ENCODE measurements at places on chromosomes 3 and 15. TPM values are rescaled to one million over a fixed set of nuclear protein-coding genes. Genes with fewer than 3 reads are reported as not detected.

Gene ALDH1A2
- polyA plus RNA-seq, result 1.9 TPM

Gene DCLK3
- not detected for polyA plus RNA-seq

Gene NR1I2
- not detected for polyA plus RNA-seq

Gene CPN2
- not detected for polyA plus RNA-seq

GRCh38 chr3:11643201-11643603 is 513 bp downstream of the VGLL4 start:
- H3K27me3 ChIP-seq, result no peaks in the 10 kb centered on the region
- H3K4me3 ChIP-seq, result peak overlapping the region; percentile 68
- peaks cover 13% of the 10 kb centered on the region for H3K4me1 ChIP-seq
- H3K27ac ChIP-seq, result peak overlapping the region; percentile 83
- peaks cover 5% of the 10 kb centered on the region for H3K36me3 ChIP-seq
- no peak for DNase-seq

- H3K36me3 ChIP-seq, result no peaks in the 10 kb centered on the region
- H3K4me3 ChIP-seq, result no peak overlapping the region
- no peak for DNase-seq
- peaks cover 3% of the 10 kb centered on the region for H3K4me1 ChIP-seq
These were observed 14.5 kb downstream of the CAND2 start for GRCh38 chr3:12810961-12811360.

DNA sequence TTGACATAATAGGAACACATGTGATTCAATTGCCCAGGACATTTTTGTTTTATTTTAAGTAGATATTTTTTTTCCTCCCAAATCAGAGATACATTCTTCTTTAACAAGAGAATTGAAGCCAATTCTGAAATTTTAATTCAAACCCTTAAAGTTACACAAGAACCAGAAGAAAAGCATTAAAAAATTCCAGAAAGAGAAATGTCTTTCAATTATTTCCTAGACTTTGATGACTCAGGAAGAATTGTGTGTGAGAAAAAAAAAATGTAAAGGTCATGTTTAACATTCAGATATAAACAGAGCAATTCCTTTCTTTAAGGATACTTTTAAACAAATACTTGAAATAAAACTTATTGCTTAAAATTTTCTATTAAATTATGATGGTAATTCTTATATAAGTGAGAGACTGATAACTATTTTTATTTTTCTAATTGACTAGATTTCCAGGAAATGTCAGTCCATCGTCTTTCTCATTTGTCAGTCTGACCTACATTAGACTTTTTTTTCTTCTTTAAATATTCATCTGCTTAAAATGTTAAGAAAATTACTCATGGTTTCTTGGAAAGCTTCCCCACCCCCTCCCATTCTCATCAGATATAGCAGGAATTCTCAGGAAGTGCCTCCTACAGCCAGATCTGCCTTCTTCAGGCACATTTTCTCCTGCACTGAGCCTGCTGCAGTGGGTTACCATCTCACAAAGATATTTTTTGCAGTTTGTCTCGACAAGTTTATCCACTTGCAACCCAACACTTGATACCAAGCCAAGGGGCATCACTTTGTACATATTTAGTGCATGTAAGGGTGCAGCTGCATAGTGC is 261.8 kb upstream of the CBLB start:
- peaks cover 6% of the 10 kb centered on the region for H3K4me1 ChIP-seq
- H3K36me3 ChIP-seq, result no peaks in the 10 kb centered on the region
- H3K27ac ChIP-seq, result no peak overlapping the region
- no peaks in the 10 kb centered on the region for H3K27me3 ChIP-seq
- no peak overlapping the region for H3K4me3 ChIP-seq
- DNase-seq, result no peak

DNA sequence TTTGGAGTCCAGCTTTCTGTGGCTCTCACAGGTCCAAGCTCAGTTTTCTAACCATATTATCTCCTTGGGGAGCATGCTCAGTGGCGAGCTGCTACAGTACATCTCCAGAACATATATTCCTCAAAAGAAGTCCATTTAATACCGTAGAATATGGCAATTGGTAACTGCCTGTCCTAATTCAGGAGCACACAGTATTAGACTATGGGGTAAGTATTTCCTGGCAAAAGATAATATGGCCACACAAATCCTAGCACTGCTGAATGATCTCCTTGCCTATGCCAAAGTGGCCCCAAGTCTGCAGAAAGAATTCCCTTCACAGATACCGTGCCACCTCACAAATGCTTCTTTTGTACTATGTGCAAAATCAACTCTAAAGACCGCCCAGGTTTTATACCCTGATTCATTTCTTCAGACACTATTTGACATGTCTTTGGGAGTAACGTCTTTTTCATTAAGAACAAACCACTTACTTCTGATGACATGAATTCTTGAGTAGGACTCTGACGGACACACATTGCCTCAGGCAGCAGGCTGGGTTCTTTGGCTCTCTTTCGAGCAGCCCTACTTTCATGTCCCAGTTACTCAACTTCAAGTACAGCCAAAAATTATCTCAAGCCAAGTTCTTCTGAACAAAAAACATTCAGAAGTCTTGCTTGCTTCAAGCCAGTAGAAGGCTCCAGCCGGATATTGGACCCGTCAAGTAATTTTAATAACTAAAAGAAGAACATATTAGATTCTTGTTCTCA is 368.3 kb upstream of the DCBLD2 start:
- H3K27me3 ChIP-seq, result no peaks in the 10 kb centered on the region
- no peak overlapping the region for H3K4me3 ChIP-seq

DNA sequence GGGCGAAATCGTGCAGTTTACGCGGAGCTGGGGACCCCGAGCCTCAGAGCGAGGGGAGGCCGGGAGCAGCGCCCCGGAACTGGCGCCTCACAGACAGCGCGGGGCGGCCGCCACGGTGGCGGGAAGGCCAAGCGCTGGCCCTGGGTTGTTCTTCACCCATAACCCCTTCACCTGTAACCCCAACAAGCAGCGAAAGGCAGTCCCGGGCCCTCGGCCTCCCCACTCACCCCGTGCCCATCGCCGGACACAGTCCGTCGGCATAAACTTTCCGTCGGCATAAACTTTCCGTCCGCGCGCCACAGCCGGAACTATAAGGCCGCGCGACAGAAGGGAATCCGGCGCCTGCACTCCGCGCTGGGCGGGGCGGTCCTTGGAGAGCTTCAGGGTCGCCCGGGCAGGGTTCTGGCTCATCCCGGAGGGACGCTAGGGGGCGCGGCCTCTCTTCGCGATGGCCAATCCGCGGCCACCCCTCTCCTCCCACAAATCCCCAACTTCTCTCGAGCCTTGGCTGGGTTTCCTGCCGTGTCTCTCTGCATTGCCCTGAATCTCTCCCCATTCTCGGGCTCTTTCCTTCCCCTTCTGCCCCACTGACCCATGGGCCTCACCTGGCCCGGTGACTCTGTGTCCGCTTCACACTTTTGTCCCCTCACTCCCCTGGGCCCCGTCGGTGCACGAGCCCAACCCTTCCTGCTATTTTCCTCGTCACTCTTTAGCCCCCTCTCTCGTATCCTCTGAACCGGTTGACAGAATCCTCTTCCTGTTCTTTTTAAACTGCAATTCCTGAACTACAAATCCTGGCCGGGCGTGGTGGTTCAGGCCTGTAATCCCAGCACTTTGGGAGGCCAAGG is at the start of gene INTS14:
TSS of gene INTS14 (minus strand) at position 261 of the 848 bp plus-strand sequence. CDS start 3,751 bp downstream, outside the sequence.
- H3K27me3 ChIP-seq, result no peaks in the 10 kb centered on the region
- peak; percentile 40 for DNase-seq
- H3K4me1 ChIP-seq, result peaks cover 19% of the 10 kb centered on the region

DNA sequence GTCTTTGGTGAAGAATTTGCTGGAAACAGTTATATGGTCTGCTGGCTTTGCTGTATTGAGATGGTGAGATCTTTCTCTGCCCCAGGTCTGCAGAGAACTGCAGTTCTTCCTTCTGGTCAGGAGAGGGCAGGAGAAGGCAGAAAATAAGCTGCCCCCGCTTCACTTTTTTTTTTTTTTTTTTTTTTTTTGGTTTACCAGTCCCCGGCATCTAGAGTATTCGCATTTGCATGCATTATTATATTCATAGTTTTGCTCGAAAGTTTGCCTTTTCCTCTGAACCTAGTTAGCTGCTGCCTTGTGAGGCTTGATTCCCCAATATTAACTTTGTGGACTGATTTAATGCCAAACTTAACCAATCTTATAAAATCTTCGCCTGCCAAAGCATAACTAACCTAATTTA is 10.6 kb upstream of the PARL start:
- H3K27me3 ChIP-seq, result no peaks in the 10 kb centered on the region
- H3K27ac ChIP-seq, result no peak overlapping the region
- no peak overlapping the region for H3K4me3 ChIP-seq
- no peak for DNase-seq

GRCh38 chr15:78103406-78104118 is 11.2 kb downstream of the SH2D7 start:
- H3K4me1 ChIP-seq, result no peaks in the 10 kb centered on the region
- H3K27me3 ChIP-seq, result no peaks in the 10 kb centered on the region
- H3K27ac ChIP-seq, result no peak overlapping the region
- no peak overlapping the region for H3K4me3 ChIP-seq
- no peak for DNase-seq
- no peaks in the 10 kb centered on the region for H3K36me3 ChIP-seq

DNA sequence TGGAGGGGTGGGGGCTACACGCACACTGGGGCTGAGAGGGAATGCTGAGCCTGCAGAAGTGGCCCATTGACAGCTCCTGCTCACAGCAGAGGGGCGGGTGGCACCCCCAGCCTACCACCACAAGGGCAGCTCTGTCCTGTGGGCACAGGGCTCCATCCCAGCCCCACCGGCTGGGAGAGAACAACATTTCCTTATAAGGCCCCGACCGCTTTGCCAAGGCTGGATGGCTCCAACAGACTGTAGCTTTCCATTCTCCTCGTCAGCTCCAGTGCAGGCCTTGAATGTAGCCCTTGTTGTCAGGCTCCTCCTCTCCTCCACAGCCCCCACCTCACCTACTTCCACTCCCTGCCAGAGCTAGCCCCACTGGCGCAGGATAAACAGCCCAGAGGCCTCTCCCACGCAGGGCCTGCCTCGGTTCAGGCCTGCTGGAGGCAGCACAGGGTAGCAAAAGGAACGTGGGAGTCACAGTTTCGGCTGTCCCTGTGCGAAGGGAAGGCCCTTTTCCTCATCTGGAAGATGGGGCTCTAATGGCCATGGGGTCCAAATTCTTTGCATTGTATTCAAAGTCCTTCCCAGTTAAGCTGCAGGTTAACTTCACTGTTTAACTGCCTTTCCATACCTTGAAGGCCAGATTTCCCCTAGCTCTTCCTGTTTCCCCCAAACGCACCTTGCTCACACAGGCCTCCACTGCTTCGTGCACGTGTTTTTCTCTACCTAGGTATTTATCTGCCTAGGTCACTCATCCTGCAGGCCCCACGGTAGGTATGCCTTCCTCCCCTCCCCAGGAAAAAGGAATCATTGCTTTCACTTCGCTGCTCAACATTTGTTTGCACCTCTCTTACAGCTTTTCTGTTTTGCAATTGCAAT is 101.6 kb upstream of the LPP start:
- no peak overlapping the region for H3K4me3 ChIP-seq
- H3K36me3 ChIP-seq, result no peaks in the 10 kb centered on the region
- no peaks in the 10 kb centered on the region for H3K4me1 ChIP-seq
- H3K27me3 ChIP-seq, result no peaks in the 10 kb centered on the region

DNA sequence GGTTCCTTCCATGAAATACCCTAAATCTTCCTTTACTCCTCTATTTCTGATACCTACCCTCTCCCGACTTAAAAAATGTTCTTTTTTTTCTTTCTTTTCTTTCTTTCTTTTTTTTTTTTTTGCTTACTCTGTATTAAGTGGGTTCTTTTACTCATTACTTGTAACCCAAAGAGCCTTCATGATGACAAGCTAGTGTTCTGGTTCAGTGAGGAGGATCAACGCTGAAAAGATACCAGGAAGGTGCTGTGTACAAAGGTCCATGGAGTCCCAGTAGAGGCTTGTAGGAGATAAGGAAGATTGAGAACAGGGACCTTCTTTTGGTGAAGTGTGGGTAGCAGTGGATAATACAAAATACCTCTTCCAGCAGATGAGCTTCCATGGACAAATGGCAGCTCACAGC is 63.8 kb upstream of the SLC2A2 start:
- no peaks in the 10 kb centered on the region for H3K27me3 ChIP-seq
- peaks cover 16% of the 10 kb centered on the region for H3K4me1 ChIP-seq
- DNase-seq, result no peak
- H3K27ac ChIP-seq, result no peak overlapping the region
- H3K36me3 ChIP-seq, result peaks cover 1% of the 10 kb centered on the region
- no peak overlapping the region for H3K4me3 ChIP-seq

GRCh38 chr3:161014843-161015749 is 90.1 kb downstream of the B3GALNT1 start:
- no peak overlapping the region for H3K27ac ChIP-seq
- H3K36me3 ChIP-seq, result no peaks in the 10 kb centered on the region
- no peaks in the 10 kb centered on the region for H3K4me1 ChIP-seq
- H3K4me3 ChIP-seq, result no peak overlapping the region
- no peak for DNase-seq

- H3K36me3 ChIP-seq, result no peaks in the 10 kb centered on the region
- no peak for DNase-seq
These were observed 92.1 kb downstream of the DTWD1 start for GRCh38 chr15:49712846-49713450.

DNA sequence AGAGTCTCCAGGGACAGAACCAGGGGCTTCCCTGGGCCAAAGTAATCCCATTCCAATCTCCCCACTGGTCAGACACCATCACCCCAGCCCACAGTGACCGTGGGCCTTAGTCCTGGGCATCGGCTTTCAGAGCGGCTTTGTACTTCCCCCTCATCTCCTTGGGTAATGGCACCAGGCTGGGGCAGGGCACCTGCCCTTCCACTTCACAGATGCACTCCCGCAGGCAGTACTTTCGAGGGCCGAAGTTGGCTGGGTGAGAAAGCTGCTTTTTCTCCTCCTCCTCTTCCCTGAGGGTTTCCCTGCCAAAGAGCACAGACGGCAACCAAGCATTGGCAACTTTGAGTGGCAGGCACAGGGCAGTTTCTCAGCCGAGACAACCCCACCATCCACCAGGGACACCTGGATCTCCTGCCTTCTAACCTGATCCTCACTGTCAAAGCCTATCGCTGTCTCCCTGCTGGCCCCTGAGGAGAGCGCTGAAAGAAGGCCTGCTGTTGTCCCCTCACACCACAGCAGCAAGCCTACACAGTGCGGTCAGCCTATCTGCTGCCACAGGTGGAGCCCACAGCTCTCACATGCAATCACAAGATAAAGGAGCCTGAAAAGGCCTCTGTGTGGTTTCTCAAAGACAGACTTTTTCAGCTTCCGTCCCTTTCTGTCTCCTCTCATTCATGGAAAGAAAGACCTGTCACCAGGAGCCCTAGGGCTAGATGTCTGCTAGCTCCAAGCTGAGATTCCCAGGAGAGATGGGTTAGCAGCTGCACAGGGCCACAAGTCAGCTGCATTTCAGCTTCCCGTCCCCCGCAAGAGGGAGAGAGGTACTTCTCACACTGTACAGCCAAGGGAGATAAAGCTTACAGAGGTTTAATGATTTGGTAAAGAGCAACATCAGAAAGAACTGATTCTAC is 12.5 kb downstream of the MRPS25 start:
- peaks cover 50% of the 10 kb centered on the region for H3K36me3 ChIP-seq
- no peak overlapping the region for H3K27ac ChIP-seq
- DNase-seq, result no peak
- no peak overlapping the region for H3K4me3 ChIP-seq

DNA sequence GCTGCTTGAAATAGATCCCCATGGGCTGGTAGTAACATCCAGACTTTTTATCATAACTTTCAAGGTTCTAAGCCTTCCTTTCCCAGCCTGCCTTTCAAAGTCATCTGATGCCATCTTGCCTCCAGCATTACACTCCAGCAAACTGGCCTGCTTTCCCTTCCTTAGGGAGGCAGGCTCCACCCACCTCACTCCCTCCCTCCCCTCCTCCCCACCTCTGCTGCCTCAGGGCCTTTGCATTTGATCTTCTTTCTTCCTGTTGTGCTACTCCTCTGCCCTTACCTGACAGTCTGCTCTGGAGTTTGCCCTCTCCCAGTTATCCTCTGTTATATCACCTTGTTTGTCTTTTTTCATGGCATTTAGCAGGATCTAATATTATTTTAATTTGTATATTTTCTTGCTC is 319.5 kb downstream of the KCNH8 start:
- no peak overlapping the region for H3K4me3 ChIP-seq
- no peak for DNase-seq
- no peaks in the 10 kb centered on the region for H3K36me3 ChIP-seq
- no peaks in the 10 kb centered on the region for H3K4me1 ChIP-seq
- H3K27ac ChIP-seq, result no peak overlapping the region

Measured in keratinocyte (primary cell).